ENCODE measurements at places on chromosomes 3 and 15.

- DNase-seq: no peak
Observed at GRCh38 chr15:71237456-71238188, 122.4 kb downstream of the THSD4 start.

GRCh38 chr3:15654127-15654526, 52.6 kb downstream of the BTD start:
- no peak for DNase-seq

DNA sequence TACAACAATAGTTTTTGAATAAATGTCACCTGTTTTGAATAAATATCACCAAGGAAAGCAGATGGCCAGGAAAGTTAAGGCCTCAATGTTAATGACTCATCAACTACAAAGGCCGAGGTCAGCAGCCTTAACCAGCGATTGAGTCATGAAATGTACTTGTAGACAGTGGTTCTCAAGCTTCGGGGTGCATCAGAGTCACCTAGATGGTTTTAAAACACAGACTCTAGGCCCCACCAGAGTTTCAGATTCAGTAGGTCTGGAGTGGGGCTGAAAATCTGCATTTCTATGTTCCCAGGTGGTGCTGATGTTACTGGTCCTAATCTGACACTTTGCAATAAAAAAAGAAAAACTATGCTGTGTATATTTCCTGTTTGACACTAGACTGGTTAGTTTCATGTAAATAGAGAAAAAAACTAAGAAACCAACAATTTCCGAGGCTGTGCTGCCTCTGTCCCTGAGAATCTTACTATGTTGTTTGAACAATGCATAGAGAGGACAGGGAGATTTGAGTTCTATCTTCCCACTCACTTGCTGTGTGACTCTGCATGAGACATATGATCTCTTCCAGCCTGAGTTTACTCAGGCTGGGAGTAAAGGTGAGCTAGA, 9.8 kb downstream of the RAB27A start:
- no peak for DNase-seq

GRCh38 chr15:80199869-80200268, 47.1 kb downstream of the FAH start:
- DNase-seq: no peak

DNA sequence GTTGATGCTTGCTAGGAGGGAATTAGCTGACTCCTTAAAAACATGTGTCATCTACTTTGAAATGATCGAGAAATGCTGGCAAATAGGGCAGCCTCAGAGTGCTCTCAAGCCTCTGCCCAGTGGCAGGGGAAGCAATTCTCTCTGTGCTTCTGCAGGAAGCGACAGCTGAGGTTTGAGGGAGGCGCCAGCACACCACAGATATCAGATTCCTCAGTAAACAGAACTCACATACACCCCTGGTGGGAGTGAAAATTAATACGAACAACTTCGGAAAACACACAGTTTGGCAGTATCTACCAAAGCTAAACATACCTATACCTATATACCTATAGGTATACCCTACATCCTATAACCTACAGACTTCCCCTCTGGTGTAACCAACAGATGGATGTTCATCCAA, 61.3 kb downstream of the NSMCE3 start:
- DNase-seq: no peak

Measured in esophagus squamous epithelium (tissue), 5 donors.